ENCODE measurements at places on chromosomes 2 and 18. TPM values are rescaled to one million over a fixed set of nuclear protein-coding genes. Genes with fewer than 3 reads are reported as not detected.

Gene FOXD4L1
- 0.18 TPM for total RNA-seq

DNA sequence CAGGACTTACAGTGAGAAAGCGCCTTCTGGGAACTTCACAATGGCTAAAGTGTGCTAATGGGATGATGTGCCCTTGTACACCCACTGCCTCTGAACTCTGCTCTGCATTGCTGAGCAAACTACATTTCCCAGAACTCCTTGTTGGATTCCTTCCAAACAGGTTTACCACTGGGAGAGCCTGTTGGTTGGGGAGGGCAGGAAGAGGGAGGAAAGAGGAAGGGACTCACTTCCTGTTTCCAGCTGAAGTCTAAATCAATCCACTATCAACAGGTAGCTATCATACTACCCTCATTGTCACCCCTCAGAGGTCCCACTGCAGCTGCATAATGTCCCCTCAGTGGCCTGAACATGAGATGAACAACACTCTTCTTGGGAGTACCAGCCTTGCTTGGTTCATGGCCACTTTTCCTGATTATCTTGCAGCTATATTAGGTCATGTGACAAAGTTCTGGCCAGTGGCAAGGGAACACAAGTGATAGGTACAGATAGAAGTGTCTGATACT, 109.7 kb downstream of the MSH2 start:
- no peak for DNase-seq

Gene PLA2R1
- 4.1 TPM for total RNA-seq

GRCh38 chr2:111225856-111226255, 105.1 kb downstream of the BCL2L11 start:
- DNase-seq, result no peak

Gene FER1L5
- 0.15 TPM for total RNA-seq

Gene GREB1L
- 31.4 TPM for total RNA-seq

- no peak for DNase-seq
These were observed 1007.7 kb downstream of the DSC3 start for GRCh38 chr18:30034818-30035217.

Gene FASTKD1
- total RNA-seq, result 54.8 TPM

DNA sequence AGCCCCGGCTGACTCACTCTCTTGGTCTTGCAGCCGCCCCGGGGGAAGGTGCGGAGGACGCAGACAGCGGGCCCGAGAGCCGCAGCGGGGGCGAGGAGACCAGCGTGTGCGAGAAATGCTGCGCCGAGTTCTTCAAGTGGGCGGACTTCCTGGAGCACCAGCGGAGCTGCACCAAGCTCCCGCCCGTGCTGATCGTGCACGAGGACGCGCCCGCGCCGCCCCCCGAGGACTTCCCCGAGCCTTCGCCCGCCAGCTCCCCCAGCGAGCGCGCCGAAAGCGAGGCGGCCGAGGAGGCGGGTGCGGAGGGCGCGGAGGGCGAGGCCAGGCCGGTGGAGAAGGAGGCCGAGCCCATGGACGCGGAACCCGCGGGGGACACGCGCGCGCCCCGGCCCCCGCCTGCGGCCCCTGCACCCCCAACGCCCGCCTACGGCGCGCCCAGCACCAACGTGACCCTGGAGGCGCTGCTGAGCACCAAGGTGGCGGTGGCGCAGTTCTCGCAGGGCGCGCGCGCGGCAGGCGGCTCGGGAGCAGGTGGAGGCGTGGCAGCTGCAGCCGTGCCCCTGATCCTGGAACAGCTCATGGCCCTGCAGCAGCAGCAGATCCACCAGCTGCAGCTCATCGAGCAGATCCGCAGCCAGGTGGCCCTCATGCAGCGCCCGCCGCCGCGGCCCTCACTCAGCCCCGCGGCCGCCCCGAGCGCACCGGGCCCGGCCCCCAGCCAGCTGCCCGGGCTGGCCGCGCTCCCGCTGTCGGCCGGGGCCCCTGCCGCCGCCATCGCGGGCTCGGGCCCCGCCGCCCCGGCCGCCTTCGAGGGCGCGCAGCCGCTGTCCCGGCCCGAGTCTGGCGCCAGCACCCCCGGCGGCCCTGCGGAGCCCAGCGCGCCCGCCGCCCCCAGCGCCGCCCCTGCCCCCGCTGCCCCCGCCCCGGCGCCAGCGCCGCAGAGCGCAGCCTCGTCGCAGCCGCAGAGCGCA, 12.7 kb downstream of the SALL3 start:
- DNase-seq, result no peak

Gene RGPD8
- 13.7 TPM for total RNA-seq

Gene NT5DC4
- not detected for total RNA-seq

Gene INPP5D
- total RNA-seq, result 7.8 TPM

GRCh38 chr2:192245329-192245728, 50.6 kb upstream of the TMEFF2 start:
- DNase-seq, result peak; percentile 12

Gene DRC1
- total RNA-seq, result not detected

Gene TUBA3E
- 2.8 TPM for total RNA-seq

Gene IL36A
- total RNA-seq, result not detected

- no peak for DNase-seq
These were observed 214.4 kb downstream of the TMX3 start for GRCh38 chr18:68500556-68500955.
